ENCODE measurements at places on chromosomes 12 and 14. TPM values are rescaled to one million over a fixed set of nuclear protein-coding genes. Genes with fewer than 3 reads are reported as not detected.
A peak's percentile ranks its signal among the peaks of the same experiment; 100 is the strongest.

The KRT81 gene
- 29.9 TPM for total RNA-seq

The PCBP2 gene
- 529 TPM for total RNA-seq

The BRF1 gene
- 30.2 TPM for total RNA-seq

The TAS2R50 gene
- total RNA-seq, result 6.2 TPM

The CBLN3 gene
- total RNA-seq, result 1.6 TPM

The ADAM21 gene
- 0.16 TPM for total RNA-seq

The ITPK1 gene
- 91.7 TPM for total RNA-seq

DNA sequence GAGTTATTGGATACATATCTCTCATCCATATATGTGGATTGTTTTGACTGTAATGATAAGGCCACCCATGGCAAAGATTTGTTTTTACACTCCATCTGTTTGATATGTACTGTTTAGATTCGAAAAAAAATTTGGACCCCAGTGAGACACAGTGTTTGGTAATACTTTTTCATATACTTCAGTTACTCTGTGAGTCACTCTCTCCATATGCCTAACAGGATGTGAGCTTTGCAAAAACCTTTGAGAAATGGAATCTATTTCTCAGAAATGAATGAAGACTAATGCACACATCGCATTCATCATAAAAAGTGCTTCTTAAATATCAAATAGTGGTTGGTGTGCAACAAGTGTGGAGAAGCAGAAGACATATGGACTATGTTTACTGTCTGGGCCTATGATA lies 781.5 kb downstream of the SLC6A15 start:
- no peak for DNase-seq
- H3K27ac ChIP-seq, result no peak overlapping the region
- no peaks in the 10 kb centered on the region for H3K36me3 ChIP-seq
- no peaks in the 10 kb centered on the region for H3K4me1 ChIP-seq
- H3K27me3 ChIP-seq, result no peaks in the 10 kb centered on the region

DNA sequence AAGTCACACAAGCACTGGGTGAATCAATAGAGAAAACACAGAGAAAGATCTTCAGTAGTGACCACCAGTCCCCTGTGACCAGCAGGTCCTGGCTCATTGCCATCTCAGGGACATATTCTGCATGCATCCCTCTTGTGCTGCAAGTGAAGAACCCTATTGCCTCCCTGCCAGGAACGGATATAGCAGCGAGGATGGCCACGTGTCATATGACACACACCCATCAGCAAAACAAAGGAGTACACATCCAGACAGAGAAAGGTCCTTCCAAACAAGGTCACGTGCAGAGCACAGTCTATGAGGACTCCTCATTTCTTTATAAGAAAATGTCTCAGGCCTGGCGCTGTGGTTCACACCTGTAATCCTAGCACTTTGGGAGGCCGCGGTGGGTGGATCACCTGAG lies 638.4 kb downstream of the FLRT2 start:
- no peak overlapping the region for H3K27ac ChIP-seq
- H3K36me3 ChIP-seq, result no peaks in the 10 kb centered on the region
- H3K4me3 ChIP-seq, result no peak overlapping the region
- no peaks in the 10 kb centered on the region for H3K4me1 ChIP-seq

DNA sequence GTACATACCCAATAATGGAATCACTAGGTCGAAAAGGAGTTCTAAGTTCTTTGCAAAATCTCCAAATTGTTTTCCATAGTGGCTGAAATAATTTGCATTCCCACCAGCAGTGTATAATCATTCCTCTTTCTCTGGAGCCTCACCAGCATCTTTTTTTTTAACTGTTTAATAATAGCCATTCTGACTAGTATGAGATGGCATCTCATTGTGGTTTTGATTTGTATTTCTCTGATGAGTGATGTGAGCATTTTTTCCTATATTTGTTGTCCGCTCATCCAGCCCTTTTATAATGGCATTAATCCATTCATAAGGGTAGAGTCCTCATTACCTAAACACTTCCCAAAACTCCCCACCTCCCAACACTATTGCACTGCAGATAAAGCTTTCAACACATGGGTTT lies 278.3 kb downstream of the SEC23A start:
- H3K36me3 ChIP-seq, result no peaks in the 10 kb centered on the region
- no peak for DNase-seq
- H3K27ac ChIP-seq, result no peak overlapping the region
- H3K27me3 ChIP-seq, result no peaks in the 10 kb centered on the region

- no peaks in the 10 kb centered on the region for H3K4me1 ChIP-seq
- H3K27me3 ChIP-seq, result no peaks in the 10 kb centered on the region
- H3K27ac ChIP-seq, result peak overlapping the region; percentile 83
Measured at GRCh38 chr14:60722357-60723115, 1.6 kb downstream of the SIX4 start.

DNA sequence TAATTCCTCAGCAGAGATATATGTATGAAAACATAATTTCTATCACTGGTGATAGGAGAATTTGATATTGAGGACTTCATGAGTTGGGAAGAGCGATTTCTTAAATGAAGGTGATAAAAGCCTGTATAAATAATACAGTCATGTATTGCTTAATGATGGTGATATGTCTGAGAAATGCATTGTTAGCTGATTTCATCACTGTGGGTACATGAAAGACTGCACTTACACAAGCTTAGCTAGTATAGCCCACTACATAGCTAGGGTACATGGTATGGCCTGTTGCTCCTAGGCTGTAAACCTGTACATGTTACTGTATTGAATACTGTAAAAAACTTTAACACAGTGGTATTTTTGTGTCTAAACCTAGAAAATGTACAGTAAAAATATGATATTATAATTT lies 63.4 kb downstream of the ANO4 start:
- DNase-seq, result no peak
- no peaks in the 10 kb centered on the region for H3K27me3 ChIP-seq
- no peak overlapping the region for H3K27ac ChIP-seq
- no peaks in the 10 kb centered on the region for H3K4me1 ChIP-seq

- no peaks in the 10 kb centered on the region for H3K4me1 ChIP-seq
- no peak for DNase-seq
- no peaks in the 10 kb centered on the region for H3K36me3 ChIP-seq
- H3K4me3 ChIP-seq, result no peak overlapping the region
- H3K27me3 ChIP-seq, result no peaks in the 10 kb centered on the region
Measured at GRCh38 chr12:114995891-114996290, 311.9 kb upstream of the TBX3 start.

- DNase-seq, result no peak
- H3K27me3 ChIP-seq, result no peaks in the 10 kb centered on the region
- no peaks in the 10 kb centered on the region for H3K36me3 ChIP-seq
- H3K27ac ChIP-seq, result peak overlapping the region; percentile 99
- peak overlapping the region; percentile 57 for H3K4me3 ChIP-seq
- H3K4me1 ChIP-seq, result peaks cover 6% of the 10 kb centered on the region
Measured at GRCh38 chr12:52052468-52053186, 1.4 kb downstream of the NR4A1 start.

DNA sequence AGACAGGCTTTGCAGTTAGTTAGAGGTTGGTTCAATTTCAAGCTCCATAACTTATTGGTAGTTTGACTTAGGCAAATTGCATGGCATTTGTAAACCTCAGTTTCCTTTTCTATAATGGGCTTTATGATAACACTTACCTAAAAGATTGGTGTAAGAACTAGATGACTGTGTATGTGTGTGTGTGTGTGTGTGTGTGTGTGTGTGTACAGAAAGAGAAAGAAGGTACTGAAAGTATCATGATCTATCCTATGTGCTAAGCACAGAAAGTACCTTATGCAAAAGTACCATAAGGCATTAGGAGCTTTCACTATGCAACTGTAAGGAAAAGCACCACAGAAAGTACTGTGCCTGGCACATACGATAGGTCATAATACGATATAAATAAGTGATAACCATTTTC lies 304.3 kb upstream of the KITLG start:
- no peaks in the 10 kb centered on the region for H3K36me3 ChIP-seq
- H3K27ac ChIP-seq, result no peak overlapping the region
- no peak for DNase-seq
- H3K4me3 ChIP-seq, result no peak overlapping the region
- H3K27me3 ChIP-seq, result no peaks in the 10 kb centered on the region

- DNase-seq, result no peak
- no peaks in the 10 kb centered on the region for H3K4me1 ChIP-seq
- H3K4me3 ChIP-seq, result no peak overlapping the region
- H3K27me3 ChIP-seq, result no peaks in the 10 kb centered on the region
Measured at GRCh38 chr14:69594846-69595245, 16.6 kb upstream of the SUSD6 start.

GRCh38 chr12:11568155-11568761 lies 81.2 kb upstream of the ETV6 start:
- no peaks in the 10 kb centered on the region for H3K4me1 ChIP-seq
- no peak overlapping the region for H3K4me3 ChIP-seq
- H3K27me3 ChIP-seq, result no peaks in the 10 kb centered on the region
- no peaks in the 10 kb centered on the region for H3K36me3 ChIP-seq
- no peak overlapping the region for H3K27ac ChIP-seq
- no peak for DNase-seq

DNA sequence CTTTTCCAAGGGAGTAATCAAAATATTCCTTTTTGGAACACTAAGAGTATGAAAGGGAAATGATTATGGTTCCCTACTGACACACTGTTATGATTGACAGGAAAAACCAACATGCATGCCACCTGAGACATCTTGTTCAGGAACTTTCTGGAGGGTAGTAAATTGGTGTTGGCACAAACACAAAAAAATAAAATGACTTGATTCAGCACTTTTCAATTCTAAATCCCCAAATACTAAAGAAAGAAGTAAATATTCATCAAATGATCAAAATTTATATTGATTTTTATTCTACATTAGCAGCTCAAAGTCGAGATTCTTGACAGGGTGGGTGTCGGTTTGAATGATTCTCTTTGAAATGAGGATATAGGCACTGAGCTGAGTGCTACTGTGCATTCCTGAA lies 271.4 kb upstream of the NPAS3 start:
- H3K27me3 ChIP-seq, result no peaks in the 10 kb centered on the region
- no peaks in the 10 kb centered on the region for H3K36me3 ChIP-seq
- H3K4me3 ChIP-seq, result no peak overlapping the region
- no peak for DNase-seq

DNA sequence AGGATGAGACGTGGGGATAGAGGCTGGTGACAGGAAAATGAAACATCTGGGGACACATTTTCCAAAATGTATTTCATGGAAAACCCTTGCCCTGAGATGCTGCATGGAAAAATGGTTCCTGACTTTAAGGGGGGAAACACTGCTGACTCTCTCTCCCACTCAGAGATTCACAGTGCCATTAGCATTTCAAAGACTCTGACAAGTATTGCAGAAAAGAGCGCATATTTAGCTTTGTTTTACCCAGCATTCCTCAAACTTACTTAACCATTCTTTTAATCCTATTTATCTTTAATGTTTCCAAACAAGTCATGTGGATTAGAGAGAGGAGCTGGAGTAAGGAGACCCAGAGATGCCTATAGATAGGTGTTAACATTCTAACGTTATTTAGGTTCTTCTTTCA lies 141.8 kb upstream of the DYRK2 start:
- no peak for DNase-seq
- H3K36me3 ChIP-seq, result no peaks in the 10 kb centered on the region
- H3K27me3 ChIP-seq, result no peaks in the 10 kb centered on the region
- H3K4me1 ChIP-seq, result no peaks in the 10 kb centered on the region
- no peak overlapping the region for H3K4me3 ChIP-seq
- no peak overlapping the region for H3K27ac ChIP-seq

DNA sequence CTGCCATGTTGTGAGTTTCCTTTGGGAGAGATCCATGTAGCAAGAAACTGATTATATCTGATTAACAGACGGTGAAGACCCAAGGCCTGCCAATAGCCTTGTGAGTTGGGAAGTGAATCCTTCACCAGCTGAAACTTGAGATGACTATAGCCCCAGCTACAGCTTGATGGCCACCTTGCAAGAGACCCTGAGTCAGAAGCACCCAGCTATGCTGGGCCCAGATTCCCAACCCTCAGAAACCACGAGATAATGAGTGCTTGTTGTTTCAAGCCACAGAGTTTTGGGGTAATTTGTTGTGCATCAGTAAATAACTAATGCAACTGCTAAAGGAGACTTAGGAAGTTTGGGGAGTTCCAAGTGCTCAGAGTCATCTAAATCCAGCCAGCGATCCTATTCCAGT lies 80.3 kb downstream of the AVPR1A start:
- H3K36me3 ChIP-seq, result no peaks in the 10 kb centered on the region
- no peak for DNase-seq
- H3K4me1 ChIP-seq, result no peaks in the 10 kb centered on the region
- no peak overlapping the region for H3K27ac ChIP-seq
- H3K27me3 ChIP-seq, result no peaks in the 10 kb centered on the region

DNA sequence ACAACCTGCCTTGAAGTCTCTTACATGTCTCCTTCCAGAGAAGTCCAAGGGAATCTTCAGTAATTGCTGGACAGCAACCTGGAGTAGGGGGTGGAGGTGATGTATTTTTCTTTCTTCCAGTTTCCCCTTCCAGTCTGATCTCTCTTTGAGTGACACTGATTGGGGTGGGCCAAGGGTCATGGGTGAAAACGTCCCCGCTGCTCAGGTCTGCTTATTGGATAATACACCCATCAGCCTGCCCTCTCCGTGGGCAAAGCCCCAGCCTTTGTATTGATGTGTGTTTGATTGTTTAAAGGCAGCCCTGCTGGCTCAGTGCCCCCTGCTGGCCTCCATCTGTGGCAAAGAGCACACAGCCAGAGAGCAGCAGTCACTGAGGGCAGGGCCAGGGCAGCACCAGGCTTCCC lies 35.7 kb upstream of the ATP2A2 start:
- no peaks in the 10 kb centered on the region for H3K36me3 ChIP-seq
- no peaks in the 10 kb centered on the region for H3K4me1 ChIP-seq
- DNase-seq, result no peak
- H3K4me3 ChIP-seq, result no peak overlapping the region

DNA sequence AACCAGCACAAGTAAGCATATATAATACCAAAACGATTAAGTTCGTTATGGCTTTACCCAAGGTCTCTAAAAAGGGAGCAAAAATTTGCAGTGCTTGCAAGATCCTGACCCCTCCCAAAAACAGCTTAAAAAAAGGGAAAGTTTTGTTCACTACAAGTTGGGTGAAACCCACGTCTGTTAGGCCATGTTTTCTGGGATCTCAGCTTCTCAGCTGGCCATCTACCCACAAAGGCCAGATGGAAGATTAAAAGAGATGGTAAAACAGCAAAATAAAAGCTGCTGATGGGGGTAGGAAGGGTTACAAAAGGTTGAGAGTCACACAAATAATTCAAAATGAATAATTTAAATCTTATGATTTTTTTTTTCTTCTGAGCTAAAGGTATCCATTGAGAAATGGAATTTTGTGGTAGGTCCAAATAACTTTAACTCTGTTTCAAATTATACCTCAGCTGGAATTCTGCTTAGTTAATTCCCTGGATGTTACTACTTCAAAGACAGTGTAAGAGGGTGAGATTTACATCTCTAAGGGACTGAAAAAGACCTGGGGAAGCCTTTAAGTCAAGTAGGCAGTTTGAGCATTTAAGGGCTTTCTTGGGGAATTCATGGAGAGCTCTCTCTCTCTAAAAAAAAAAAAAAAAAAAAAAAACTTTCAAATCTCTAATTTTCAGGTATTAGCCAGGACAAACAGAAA lies 185.6 kb upstream of the NAV3 start:
- H3K36me3 ChIP-seq, result no peaks in the 10 kb centered on the region
- no peaks in the 10 kb centered on the region for H3K27me3 ChIP-seq
- DNase-seq, result no peak
- no peak overlapping the region for H3K27ac ChIP-seq
- H3K4me3 ChIP-seq, result no peak overlapping the region

GRCh38 chr12:96386794-96387193 lies 13.4 kb downstream of the CDK17 start:
- no peaks in the 10 kb centered on the region for H3K4me1 ChIP-seq
- no peak overlapping the region for H3K4me3 ChIP-seq
- H3K36me3 ChIP-seq, result no peaks in the 10 kb centered on the region

- no peaks in the 10 kb centered on the region for H3K27me3 ChIP-seq
- H3K36me3 ChIP-seq, result no peaks in the 10 kb centered on the region
- H3K4me1 ChIP-seq, result no peaks in the 10 kb centered on the region
Measured at GRCh38 chr12:42285431-42285830, 40.5 kb downstream of the ZCRB1 start.

GRCh38 chr12:111411185-111411764 lies 5.6 kb downstream of the SH2B3 start:
- peak overlapping the region; percentile 83 for H3K27ac ChIP-seq
- H3K4me1 ChIP-seq, result peaks cover 19% of the 10 kb centered on the region
- no peaks in the 10 kb centered on the region for H3K36me3 ChIP-seq
- no peak for DNase-seq
- no peak overlapping the region for H3K4me3 ChIP-seq
